Jurkat, Clone E6-1 (cell line): ENCODE measurements at places on chromosomes 7 and 10.

GRCh38 chr7:93955304-93955703 is 33.8 kb downstream of the GNG11 start:
- DNase-seq = no peak

GRCh38 chr10:112886463-112886862 is 63.6 kb upstream of the TCF7L2 start:
- DNase-seq = no peak

DNA sequence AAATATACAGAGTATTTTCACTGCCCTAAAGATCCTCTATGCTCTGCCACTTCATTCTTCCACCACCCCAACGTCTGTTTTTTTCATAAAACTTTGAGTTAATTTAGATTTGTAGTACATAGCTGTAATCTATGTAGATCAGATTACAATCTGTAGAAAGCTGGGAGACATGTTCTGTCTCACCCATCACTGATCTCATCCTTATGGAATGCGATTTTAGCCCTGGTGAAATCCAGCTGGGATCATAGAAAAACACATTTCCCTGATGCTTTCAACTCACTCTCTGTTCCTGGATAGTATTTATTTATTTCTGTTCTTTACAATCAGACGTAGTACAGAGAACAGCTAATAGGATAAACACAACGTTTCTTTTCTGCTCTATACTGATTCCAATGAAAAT is 521.0 kb downstream of the KIF20B start:
- no peak for DNase-seq

GRCh38 chr10:8183241-8183704 is 128.8 kb downstream of the GATA3 start:
- DNase-seq = no peak

DNA sequence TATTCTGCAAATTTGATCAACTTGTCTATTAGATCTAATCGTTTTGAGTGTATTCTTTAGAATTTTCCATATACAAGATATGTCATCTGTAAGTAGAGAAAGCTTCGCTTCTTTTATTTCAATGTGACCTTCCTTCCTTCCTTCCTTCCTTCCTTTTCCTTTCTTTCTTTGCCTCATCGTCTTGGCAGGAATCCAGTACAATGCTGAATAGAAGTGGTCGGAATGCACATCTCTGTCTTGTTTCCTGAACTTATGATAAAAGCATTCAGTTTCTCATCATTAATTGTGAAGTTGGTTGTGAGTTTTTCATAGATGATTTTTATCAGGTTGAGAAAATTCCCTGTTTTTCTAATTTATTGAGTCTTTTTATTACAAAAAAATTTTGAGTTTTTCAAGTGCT is 300.7 kb upstream of the ZNF32 start:
- no peak for DNase-seq

DNA sequence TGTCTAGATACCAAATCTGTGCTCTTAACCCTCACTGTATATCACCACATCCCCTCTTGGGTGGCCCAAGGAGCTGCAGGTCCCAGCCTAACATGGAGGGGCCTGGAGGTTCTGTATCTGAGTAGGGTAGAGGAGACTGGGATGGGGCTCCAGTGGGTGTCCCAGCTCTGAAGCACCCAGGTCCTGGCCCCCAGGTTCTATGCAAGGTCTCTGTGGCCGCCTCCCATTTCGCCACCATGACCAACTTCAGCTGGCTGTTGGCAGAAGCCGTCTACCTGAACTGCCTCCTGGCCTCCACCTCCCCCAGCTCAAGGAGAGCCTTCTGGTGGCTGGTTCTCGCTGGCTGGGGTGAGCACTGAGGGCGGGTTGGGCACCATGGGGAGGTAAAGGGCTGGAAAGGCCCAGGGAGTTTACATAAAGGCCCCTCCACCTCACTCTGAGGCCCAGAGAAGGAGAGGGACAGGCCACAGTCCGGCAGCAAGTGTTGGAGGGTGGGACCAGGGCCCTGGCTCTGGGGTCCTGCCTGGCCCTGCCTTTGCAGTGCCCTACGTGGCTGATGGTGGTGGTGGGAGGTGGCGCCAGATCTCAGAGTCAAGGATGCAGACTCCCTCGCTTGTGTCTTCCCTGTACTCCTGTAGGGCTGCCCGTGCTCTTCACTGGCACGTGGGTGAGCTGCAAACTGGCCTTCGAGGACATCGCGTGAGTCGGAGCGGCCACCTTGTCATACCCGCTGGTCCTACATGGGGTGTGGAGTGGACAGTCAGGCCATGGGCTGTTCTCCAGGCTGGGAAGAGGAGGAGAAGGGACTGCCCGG is 10.2 kb downstream of the GHRHR start:
- DNase-seq = no peak

DNA sequence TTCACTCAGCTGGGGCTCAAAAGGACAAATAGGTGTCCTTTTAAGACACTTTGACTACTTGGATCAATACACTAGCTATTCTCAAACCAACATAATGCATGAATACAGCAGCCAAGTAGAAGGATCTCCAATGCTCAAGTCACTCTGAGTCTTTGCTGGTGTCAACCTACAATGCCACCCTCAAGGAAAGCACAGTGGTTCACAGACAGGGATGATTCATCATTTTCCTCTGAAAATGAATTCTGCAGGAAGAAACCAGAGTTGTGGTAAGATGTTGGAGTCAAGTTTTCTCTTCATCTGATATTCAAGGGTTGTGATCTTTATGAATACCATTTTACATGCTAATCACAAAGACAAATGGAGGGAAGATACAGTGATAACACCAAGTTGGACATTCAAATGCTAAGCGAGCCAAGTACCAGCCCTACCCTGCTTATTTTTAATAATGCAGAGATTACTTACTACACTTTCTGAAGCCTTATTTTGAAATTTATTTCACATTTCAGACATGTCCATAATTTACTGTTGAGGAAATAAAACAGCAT is 143.1 kb upstream of the FGFR2 start:
- DNase-seq = no peak

- no peak for DNase-seq
Measured at GRCh38 chr7:30347226-30348082, 63.1 kb downstream of the ZNRF2 start.

DNA sequence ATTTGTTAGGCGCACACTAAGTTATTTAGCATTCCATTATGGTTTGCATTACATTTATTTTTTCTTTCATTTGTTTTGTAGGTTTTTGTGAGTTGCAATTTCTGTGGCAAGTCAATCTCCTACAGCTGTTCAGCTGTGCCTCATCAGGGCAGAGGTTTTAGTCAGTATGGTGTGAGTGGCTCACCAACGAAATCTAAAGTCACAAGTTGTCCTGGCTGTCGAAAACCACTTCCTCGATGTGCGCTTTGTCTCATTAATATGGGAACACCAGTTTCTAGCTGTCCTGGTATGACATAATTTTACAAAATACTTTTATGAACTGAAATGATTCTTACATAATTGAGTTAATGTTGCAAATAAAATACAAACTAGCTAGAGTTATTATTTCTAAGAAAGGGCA is 29.5 kb downstream of the MIOS start:
- DNase-seq = peak; percentile 28

GRCh38 chr7:27130540-27131389 is at the start of gene HOXA4:
HOXA4 (minus strand) TSS chr7:27130757; CDS start chr7:27130733, 24 bp downstream.
- no peak for DNase-seq

GRCh38 chr7:120053390-120053961 is 219.5 kb upstream of the KCND2 start:
- DNase-seq = no peak

DNA sequence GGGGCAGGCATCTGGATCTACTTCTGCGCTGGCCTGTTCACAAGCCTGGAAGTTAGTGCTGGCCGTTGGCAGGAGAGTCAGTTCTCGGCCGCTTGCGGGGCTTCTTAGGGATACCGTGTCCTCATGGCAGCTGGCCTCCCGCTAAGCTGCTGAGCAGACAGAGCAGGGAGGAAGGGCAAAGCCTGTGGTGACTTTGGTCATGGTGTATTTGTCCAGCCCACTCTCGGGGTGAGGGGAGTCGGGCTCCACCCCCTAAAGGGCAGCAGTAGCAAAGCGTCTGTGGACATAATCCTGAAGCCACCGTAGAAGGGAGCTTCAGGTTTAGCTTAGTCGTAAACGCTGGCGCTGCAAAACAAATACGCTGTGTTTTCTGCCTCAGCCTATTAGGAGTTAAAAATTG is 12.2 kb downstream of the UBE3C start:
- no peak for DNase-seq
